ENCODE measurements at places on chromosomes 4 and X. TPM values are rescaled to one million over a fixed set of nuclear protein-coding genes. Genes with fewer than 3 reads are reported as not detected.

DNA sequence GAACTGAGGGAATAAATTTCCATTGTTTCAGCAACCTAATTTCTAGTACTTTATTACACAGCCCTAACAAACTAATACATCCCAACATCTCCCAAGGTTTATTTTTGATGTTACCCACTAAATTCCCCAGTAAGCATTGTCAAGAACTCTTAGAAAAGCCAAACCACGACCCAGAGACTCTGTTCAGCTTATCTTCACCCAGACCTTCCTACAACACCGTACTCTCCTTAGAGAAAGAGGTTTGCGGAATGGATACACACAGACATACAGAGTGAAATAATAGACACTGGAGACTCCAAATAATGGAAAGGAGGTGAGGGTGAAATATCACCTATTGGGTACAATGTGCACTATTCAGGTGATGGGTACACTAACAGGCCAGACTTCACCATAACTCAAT, 75.6 kb downstream of the LRBA start:
- no peak for DNase-seq

DNA sequence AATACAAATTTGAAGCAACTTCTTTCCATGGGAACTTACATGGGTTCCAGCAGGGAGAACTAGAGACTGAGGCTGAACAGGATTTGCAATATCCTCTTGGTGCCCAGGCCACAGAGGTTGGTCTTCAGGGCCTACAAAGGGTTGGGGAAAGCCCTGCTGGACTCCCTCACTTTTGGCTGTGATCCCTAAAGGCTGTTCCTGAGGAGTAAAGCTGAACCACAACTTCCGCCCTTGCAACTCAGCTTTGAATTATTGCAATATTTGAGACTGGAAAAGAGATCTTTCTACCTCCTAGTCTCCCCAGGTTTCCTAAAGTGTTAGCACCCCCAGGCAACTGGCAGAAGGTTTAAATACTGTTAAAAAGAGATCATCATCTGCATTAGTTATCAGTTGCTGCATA, 26.9 kb downstream of the DCHS2 start:
- no peak for DNase-seq

DNA sequence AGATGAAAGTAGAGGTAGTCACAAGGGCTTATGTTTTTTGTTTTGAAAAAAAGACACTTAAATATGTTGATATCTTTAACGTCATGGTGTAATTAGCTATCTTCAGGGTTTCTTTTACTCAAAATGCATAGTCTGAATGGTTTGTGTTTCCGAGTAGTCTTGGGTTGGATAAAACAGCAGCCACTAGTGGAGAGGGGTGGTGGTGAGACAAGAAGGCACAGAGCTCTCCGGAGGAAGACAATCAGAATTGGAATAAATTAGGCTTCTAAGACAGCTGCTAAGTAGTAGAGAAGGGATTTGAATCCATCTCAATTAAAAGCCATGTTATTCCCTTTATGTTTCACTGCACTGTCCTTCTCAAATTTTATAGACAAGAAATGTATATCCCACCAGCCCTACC, 240.4 kb upstream of the VEGFC start:
- no peak for DNase-seq

DNA sequence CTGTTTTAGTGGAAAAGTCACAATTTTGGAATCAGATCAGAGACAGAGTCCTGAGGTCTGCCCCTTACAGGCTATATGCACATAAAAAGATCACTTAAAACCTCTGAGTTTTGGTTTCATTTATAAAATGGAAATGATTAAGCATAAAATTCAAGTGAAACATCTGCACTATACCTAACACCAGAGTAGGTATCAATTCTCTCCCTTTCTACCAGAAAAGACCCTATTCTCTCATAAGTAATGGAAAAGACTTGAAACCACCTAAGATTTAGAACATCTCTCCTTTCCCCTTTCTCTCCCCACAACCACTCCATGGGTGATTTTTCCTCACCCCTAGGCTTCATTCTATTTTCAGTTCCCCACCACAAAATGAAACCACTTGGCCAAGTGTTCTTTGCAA, 907 bp downstream of the LHFPL1 start:
- no peak for DNase-seq

RTL3 gene
- not detected for total RNA-seq

Measured in lung microvascular endothelial cell (primary cell).